Activated gamma-delta T cell treated with Interleukin-2 at 50 U/mL for 16 hours (primary cell): ENCODE measurements at places on chromosomes 11 and 22.

DNA sequence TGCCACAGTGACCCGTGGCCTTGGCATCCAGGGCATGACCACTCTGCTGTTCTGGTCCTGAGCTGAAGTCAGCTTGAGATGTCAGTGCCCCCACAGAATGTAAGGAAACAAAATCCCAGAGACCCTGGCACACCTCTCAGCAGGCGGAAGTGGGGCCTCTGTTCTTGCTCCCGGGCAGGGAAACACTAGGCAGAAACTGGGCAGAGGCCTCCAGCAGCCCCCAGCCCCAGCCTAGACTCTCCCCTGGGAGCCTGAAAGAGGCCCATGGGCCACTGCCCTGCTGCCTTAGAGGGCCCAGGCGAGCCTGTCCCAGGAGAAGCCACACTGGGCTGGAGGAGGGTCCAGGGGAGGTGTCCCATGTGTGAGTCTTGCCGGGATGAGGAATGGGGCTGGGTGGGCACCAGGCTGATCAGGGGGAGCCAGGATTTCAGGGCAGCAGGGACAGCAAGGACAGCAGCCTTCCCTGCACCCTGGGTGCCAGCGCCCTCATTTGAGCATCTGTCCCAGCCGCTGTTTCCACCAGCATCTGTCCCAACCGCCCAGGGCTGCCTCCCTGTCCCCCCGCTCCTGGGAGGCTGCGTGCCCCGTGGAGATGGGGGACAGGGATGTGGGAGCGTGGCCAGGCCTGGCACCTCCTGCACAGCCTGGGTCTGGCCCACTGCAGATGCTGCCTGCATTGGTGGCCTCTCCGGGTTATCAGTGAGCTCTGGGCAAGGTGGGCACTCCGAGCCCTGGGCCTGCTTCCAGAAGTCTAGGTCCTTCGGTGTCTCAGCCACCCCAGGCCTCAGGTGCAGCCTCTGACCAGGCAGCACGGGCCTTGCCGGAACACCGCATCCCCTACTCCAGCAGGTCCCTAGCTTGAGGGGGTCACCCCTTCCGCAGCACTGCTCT is 1072.4 kb downstream of the BRD1 start:
- no peak for DNase-seq

- no peak for DNase-seq
These were observed 20.6 kb upstream of the SCGB1D1 start for GRCh38 chr11:62169448-62169847.

DNA sequence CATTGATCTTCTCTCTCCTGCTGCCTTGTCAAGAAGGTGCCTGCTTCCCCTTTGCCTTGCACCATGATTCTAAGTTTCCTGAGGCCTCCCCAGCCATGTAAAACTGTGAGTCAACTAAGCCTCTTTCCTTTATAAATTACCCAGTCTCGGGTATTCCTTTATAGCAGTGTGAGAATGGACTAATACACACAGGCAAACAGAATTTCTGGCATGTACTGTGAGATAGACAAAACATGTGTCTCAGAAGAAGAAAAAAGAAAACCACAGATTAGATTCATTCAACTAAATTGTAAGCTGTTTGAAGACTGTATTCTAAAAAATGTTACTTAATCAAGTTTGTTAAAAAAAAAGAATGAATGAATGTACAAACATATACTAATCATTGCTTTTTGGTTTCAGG is 1.5 kb upstream of the MMP20 start:
- no peak for DNase-seq

- DNase-seq: no peak
These were observed 106.4 kb downstream of the ARHGAP42 start for GRCh38 chr11:100793525-100793924.

GRCh38 chr22:49949914-49950292 is 10.7 kb upstream of the PIM3 start:
- DNase-seq: no peak

DNA sequence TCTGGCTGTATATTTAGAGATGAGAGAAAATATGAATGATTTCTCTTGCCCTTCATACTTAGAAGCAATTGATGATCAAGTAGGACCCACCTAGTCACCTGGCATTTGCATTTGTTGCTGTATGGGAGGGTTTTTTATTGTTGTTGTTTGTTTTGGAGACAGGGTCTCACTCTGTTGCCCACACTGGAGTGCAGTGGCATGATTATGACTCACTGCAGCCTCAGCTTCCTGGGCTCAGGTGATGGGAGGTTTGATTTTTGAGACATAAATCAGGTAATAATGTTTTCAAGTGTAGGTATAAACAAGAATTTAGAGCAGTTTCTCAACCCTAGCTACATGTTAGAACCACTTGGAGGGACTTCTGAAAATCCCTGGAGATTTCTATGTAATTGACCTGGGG is 63.0 kb downstream of the TNRC6B start:
- DNase-seq: peak; percentile 32

GRCh38 chr22:46089426-46090035 is 60.8 kb upstream of the PPARA start:
- DNase-seq: no peak

DNA sequence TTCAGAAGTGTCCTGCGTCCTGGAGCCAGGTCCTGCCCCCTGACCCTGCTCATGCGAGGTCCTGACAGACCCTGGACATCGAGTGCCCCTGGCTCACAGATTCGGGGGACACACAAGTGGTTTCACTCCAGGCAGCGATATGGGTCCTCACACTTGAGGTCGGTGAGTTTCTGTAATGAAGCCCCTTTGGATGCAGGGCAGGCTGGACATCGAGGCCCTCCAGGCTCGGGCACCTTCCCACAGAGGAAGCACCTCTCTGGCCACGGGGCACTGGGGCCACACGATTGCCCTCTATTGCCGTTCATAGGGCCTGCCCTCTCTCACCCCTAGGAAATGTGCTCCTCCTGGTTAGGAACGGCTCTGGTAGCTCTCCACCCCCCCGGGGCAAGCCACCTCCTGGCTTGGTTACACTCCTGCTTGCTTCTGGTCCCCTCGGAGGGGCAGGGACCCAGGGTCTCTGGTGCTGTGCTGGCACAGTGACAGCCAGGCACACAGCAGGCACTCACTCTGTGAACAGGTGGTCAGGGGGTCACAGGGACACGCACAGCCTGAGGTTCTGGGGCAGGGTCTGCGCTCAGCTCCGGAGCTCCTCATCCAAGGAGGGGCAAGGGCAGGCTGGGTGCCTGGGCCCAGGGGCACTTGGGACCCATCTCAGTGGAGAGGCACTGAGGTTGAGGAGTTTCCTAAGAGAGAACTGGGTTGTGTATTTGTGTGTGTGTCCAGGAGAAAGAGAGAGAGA is 907.7 kb downstream of the BRD1 start:
- DNase-seq: no peak
